ENCODE measurements at places on chromosomes 16 and 17.

DNA sequence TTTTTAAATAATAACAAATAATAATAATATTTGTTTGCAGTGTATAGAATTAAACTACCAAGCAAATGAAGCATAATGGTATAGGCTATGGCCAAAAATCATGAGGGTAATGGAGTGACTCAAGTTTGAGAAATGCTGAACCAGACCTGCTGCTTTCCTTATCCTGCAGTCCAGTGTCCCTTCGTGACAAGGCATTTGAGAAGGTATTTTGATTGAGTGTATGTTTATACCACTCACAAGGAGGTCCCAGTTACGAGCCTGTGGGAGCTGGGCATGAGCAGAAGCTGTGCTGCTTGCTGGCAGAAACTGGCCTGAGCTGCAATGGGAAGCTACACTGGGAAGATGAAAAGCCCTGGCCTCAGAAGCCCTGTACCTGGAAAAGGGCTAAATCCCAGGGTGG lies 50.3 kb downstream of the GNAO1 start:
- no peak for DNase-seq

DNA sequence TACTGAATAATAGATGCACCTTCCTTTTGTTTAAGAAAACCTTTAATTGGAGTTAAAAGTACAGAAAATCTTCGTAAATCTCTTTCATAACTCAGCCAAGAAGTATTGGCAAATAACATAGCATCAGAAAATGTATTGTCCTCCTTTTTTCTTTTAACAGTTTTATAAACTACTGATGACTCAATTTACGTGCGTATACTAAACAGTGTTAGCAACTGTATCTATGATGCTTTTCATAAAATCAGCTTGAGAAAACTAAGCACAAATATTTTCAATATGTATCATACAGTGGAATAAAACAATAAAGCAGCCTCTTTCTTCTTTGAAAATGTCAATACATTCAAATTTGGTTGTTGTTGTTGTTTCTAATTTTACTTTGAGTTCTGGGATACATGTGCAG lies 88.6 kb downstream of the STXBP4 start:
- no peak for DNase-seq

GRCh38 chr17:38425031-38425430 lies 3.2 kb upstream of the ARHGAP23 start:
- DNase-seq: no peak

- DNase-seq: no peak
Observed at GRCh38 chr17:32976131-32976530, 15.5 kb upstream of the SPACA3 start.

- no peak for DNase-seq
Observed at GRCh38 chr17:3639981-3640596, 3.5 kb downstream of the CTNS start.

DNA sequence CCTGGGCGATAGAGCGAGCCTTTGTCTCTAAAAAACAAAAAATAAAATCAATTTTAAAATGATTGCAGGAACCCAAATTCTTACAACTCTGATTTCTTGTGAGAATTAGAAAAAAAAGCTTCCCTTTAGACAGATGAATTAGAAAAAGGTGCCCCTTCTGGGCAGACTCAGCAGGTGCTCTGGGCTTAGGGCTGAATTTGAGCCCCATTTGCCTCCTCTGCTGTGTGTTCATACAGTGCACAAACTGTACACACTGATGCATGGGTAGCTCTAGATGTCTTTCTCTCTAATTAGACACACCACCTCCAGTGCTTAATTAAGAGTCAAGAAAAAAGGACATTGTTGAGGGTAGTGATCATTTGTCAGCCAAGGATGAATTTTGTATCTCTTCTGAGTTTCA lies 38.5 kb upstream of the NOL11 start:
- DNase-seq: no peak

DNA sequence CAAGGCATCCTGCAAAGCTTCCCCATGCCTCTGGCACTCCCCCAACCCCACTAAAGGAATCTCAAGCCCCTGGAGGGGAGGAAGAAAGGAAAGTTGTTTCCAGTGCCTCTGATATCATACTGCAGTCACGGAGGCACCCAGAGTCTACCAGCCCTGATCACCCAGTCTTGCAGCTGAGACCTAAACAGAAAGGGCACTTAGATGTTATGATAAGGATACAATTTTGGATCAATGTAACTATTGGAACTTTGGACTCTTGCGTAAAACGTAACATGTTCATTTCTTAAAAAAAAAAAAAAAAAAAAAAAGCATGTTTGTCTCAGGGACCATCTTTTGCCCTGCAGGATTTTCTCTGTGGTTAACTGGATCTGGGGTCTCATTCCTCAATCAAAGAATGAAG lies 52.4 kb upstream of the COX10 start:
- DNase-seq: no peak

GRCh38 chr16:12336141-12336540 lies 359.6 kb downstream of the SNX29 start:
- DNase-seq: no peak

All from stimulated activated CD4-positive, alpha-beta T cell treated with anti-CD3 and anti-CD28 coated beads, Interleukin-15, amount 100 ng/mL, for 1 hour (primary cell).